Mucosa of descending colon (tissue), 3 donors: ENCODE measurements at places on chromosomes 11 and 22. TPM values are rescaled to one million over a fixed set of nuclear protein-coding genes. Genes with fewer than 3 reads are reported as not detected.

The STT3A gene
- 88.4 TPM for total RNA-seq

DNA sequence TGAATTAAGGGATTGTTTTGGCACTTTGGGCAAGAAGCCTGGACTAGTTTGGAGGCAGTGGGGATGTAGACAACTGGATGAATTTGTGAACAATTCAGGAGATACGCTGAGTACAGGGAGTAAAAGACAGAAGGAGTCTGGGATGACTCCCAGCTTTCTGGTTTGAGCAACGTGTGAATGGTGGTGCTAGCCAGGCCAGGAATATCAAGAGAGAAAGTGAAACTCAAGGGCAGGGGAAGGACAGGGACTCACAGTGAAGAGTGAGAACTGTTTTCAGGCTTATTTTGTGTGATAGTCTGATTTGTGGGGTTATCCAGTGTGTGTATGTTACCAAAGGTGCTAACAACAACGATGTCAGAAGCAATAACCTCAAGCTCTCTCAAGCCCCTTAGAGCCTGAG is 15.9 kb downstream of the CHRM1 start:
- DNase-seq, result no peak

GRCh38 chr22:30328466-30329049 is 1.8 kb upstream of the TBC1D10A start:
- DNase-seq, result no peak

DNA sequence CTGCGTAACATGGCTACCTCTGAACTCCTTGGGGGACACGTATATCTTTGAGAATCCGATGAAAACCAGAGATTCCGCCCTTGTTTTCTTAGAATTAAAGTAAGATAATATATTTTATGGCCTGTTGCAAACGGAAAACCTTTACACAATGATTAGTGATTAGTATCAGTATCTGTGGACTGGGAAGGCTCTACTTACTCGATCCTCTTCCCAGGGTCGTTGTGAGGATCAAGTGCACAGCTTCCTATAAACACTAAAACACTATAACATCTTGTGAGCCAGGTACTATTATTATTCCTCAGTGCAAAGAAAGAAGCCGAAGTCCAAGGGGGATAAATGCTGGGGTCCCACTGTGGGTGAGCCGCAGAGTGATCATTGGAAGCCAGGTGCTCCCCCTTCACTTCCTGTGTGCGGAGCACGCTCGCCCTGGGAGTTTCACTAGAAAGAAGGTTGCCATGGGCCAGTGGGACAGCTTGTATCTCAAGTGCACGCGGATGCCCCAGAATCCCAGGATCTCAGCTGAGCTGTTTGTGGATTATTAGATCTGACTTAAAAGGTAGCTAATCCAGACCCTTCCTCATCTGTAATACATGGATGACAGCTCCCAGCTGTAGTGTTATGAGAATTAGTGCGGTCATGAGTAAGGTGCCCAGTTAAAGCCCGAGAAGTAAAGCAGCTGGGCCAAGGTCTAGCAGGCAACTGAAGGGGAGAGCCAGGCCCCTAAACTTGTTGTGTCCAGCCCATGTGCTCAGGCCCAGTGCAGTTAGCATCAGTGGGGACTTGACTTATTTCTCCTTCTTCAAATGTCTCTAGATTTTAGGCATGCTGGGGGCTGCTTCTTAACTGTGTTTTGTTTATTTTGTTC is 839 bp downstream of the CBY1 start:
- peak; percentile 44 for DNase-seq

DNA sequence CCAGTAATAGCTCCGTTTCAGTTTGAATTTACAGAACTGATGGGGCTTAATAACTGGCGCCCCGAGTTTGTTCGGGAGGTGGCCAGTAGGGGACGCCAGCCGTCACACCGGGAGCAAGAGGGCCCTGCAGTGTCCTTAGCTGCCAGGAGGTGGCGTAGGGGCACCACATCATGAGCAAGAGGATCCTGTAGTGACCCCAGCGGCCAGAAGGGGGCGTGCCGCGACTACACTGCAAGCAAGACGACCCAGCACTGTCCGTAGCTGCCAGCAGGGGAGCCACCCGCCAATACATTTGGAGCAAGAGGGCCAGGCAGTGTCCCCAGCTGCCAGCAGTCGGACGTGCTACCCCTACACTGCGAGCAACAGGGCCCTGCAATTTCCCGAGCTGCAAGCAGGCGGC is 663.7 kb upstream of the B3GAT1 start:
- peak; percentile 60 for DNase-seq

DNA sequence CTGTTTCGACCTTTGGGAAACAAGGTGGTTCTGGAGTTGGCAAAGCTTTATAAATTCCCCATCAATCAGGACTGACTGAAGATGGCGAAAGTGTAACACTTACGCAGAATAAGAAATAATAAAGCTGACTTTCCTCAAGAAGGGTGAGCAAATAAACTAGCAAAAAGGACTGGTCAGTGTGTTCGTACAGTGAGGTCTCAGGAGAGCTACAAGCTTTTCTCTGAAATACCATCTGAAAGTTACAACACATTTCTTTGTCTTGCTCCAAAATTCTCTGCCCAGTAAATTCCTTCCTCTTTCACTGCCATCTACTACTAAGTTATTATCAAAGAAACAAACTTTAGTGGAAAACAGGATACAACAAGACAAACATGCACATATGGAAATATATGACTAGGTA is 13.4 kb downstream of the PITPNB start:
- DNase-seq, result no peak

GRCh38 chr22:49601614-49602321 is 225.9 kb downstream of the BRD1 start:
- peak; percentile 9 for DNase-seq

The PTPN5 gene
- total RNA-seq, result 0.14 TPM

- DNase-seq, result no peak
These were observed 30.6 kb downstream of the RSF1 start for GRCh38 chr11:77789731-77790476.

The PKDREJ gene
- total RNA-seq, result 0.35 TPM

The CLCF1 gene
- total RNA-seq, result 2.7 TPM

The CRELD2 gene
- total RNA-seq, result 32.2 TPM

GRCh38 chr11:82994604-82995230 is 77.0 kb downstream of the RAB30 start:
- no peak for DNase-seq

GRCh38 chr11:46044601-46045000 is 76.7 kb downstream of the PHF21A start:
- DNase-seq, result no peak

The CRY2 gene
- total RNA-seq, result 28.8 TPM

DNA sequence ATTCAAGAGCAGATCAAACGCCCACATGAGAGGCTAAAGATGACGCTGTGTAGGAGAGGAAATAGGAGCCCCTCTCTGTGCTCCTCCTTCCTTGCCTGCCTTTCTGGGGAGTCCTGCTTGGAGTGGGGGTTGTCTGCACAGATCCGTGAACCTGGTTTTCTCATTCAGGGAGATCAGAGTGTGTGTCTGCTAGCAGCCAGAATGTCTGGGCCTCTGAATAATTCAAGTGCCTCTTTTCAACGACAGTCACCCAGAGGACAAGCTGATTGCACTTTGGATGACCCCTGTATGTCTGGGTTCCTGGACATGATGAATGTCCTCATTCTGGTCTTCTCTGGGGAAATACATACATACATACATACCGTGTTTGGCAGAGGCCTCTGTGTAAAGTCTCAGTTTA is 592.5 kb upstream of the B3GAT1 start:
- no peak for DNase-seq

The SCGB1D2 gene
- not detected for total RNA-seq

- no peak for DNase-seq
These were observed 5.9 kb upstream of the TBX1 start for GRCh38 chr22:19754701-19755144.

- DNase-seq, result no peak
These were observed 21.5 kb downstream of the C11orf58 start for GRCh38 chr11:16759857-16760508.

GRCh38 chr11:104594228-104594958 is 303.9 kb downstream of the CASP12 start:
- no peak for DNase-seq
